Thoracic aorta endothelial cell (primary cell): ENCODE measurements at places on chromosomes 7 and 10. TPM values are rescaled to one million over a fixed set of nuclear protein-coding genes. Genes with fewer than 3 reads are reported as not detected.

Gene GPR37
- total RNA-seq: 4.1 and 8.0 TPM in 2 replicates

Gene HTRA1
- total RNA-seq: 22.4 and 37.0 TPM in 2 replicates

Gene LOXL4
- 1.2 and 1.6 TPM in 2 replicates for total RNA-seq

Gene KCP
- total RNA-seq: not detected in 2 replicates

Gene TRUB1
- 32.5 and 43.5 TPM in 2 replicates for total RNA-seq

Gene VWDE
- total RNA-seq: under 0.01 and 0.50 TPM in 2 replicates

Gene SYT15B
- total RNA-seq: under 0.01 TPM in 2 replicates
